ENCODE measurements at places on chromosomes 16 and 17. TPM values are rescaled to one million over a fixed set of nuclear protein-coding genes. Genes with fewer than 3 reads are reported as not detected.

The PRAC1 gene
- not detected for polyA plus RNA-seq

The HCRT gene
- polyA plus RNA-seq: not detected

The CCL17 gene
- polyA plus RNA-seq: 0.41 TPM

The SEPTIN12 gene
- polyA plus RNA-seq: not detected

The GRAP gene
- polyA plus RNA-seq: 5.3 TPM

The CFAP97D1 gene
- polyA plus RNA-seq: not detected

Data from left renal pelvis (tissue), 4 donors.